ENCODE measurements at places on chromosomes 7 and 10.

GRCh38 chr10:46555713-46556514 lies 544 bp downstream of the GPRIN2 start:
- DNase-seq = no peak

GRCh38 chr7:47465191-47465590 lies 116.7 kb downstream of the TNS3 start:
- DNase-seq = no peak

DNA sequence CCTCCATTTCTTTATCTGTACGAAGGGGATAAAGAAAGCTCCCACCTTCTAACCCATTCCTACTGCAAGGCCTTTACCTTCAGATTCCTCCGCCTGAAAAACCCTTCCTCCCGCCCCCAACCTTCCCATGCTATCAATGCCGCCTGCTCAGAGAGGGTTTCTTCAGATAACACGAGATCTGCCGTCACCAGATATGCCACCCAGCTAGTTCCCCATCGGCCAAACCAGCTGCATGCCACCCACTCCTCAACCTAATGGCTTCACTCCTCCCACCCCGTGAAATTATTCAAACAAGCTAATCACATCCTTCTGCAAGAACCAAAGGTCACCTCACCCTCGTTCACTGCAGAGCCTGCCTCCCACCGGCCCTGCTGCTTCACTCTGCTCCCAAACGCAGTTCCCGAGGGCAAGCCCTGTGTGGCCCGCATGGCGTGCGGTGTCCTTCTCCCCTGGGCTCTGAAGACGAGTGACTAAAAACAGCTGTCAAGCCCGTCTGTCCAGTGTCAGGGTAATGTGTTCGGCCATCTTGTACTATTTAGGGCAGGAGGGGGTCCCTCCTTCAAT lies 46.8 kb upstream of the TMEM213 start:
- no peak for DNase-seq

DNA sequence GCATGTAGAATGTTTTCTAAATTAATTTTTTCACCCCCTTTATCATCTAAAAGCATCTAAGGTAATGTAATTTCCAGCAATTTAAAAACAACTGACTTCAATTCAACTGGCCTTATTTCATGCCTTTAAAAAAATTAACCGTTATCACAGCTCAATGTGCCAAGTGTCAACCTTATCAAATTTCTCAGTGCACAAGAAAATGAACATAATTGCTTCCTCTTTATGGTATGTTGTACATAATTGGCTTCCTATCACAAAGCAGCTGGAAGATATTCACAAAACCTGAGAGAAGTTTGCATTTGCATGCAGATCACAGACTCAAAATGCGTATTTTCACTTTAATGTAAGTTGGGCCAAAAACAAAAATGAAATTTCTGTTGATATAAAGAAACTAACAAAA lies 966.4 kb downstream of the GRM8 start:
- DNase-seq = no peak

GRCh38 chr10:48363617-48364355 lies 57.3 kb downstream of the MAPK8 start:
- DNase-seq = peak; percentile 61

DNA sequence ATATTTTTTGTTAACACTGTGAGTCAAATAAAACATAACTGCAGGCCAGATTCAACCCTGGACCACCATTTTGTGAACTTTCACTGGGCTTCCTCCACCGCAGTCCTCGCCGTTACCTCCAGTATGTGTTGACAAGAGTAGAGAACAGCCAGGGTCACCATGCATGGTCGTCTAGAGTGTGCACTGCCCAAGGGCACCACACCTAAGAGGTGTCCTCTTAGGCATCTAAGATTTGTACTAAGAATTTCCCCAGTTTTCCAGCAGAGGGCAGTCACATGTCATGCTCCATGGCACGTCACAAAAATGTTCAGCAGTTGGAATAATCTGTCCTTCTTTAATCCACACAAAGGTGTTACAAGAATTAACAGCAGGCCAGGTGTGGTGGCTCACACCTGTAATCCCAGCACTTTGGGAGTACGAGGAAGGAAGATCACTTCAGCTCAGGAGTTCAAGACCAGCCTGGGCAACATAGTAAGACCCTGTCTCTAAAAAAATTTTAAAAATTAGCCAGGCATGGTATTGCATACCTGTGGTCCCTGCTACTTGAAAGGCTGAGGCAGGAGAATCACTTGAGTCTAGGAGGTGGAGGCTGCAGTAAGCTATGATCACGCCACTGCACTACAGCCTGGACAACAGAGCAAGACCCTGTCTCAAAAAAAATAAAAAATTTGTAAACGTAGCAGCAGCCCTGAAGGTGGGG lies 71.2 kb upstream of the FOXK1 start:
- peak; percentile 80 for DNase-seq

DNA sequence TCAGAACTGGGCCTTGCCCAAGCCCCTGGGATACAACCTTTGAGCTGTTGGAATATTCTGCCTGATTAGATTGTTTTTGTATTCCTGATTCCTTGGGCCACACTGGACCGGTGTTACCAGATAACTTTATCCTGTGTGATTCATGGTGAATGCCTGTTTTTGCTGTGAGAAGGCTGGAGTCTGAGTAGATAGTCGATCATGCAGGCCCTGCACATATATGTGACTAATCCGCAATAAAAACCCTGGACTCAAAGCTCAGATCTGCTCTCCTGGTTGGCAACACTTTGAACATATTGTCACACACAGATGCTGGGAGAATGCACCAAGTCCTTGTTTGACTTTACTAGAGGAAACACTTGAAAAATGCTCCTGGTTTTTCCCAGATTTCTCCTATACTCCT lies 183.9 kb upstream of the MBL2 start:
- no peak for DNase-seq
